HS-27A (cell line): ENCODE measurements at places on chromosomes 3 and 15.

GRCh38 chr3:22101351-22101750, 350.3 kb upstream of the ZNF385D start:
- no peak for DNase-seq

GRCh38 chr15:58548308-58549012, 116.7 kb downstream of the LIPC start:
- no peak for DNase-seq

DNA sequence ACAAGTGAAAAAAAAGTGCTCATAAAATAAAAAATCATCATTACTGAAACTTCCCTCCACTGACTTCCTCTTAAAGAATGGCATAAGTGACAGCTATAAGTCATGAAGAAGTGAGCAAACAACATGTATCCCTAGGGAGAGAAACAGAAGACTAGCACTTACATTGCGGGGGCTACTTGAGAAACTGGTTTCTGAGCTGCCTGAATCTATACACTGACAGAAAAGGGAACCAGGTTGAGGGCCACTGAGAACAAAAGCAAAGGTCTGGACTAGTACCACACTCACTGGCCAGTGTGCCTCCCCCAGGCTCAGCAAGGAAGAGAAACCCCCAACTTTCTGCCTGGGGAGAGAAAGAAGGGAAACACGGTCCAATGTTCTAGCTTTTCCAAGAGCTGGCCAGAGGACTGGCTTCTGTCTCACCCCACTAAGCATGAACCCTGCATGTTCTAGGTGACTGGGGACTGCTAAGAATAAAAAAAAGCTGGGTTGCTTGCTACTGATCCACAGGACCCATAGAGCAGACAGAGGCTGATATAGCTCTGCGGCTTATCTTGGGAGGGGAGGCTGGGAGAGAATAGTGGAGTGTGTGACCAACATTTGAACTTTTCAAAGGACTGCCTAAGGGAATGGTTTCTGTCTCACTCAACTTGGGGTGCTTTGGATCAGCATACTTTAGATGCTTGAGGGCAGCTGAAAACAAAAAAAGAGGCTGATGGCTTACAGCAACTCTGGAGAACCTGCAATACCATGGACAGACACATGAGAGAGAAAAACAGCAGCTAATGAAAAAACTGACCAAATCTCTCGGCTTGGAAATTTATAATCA, 8.1 kb downstream of the RAD18 start:
- no peak for DNase-seq

GRCh38 chr3:175246766-175247165, 387.6 kb downstream of the NAALADL2 start:
- no peak for DNase-seq

GRCh38 chr3:157491136-157491535, 12.1 kb downstream of the VEPH1 start:
- no peak for DNase-seq

- no peak for DNase-seq
Measured at GRCh38 chr3:120743556-120744195, 1.1 kb downstream of the GTF2E1 start.

DNA sequence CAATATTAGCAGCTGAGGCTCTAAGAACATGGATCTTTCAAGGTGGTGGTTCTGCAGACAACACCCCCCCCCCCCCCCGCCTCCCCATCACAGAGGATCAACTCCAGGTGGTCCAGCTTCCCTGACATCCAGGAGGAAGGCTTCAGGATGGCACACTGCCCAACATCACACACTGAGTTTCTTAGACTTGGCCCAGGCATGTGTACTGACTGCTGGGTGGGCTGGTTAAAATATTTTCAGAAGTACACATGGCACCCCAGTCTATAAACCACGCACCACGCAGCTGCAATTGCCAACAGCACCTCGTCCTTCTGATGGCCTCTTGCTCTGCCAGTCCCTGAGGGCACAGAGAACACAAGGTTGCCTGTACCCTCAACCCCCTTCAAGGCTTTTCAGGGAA, 22.1 kb downstream of the SRPRB start:
- no peak for DNase-seq

GRCh38 chr3:45071075-45071474, 45.0 kb downstream of the CLEC3B start:
- no peak for DNase-seq

DNA sequence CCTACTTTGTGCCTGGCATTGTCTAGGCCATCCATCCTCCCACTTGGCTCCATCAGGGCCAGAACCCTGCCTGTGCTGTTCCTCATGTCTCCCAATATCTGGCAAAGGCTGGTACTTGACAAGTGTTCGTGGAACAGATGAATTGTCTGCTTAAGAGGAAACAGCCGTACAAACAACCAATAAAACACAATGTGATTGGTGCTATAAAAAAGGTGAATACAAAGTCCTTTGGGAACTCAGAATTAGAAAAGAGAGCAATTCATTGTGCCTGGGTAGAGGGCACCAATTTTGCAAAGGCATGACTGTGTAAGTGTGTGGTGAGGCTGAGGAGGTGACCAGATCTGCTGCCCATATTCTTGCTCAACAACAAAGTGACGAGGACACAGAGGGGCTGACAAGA, 164.5 kb upstream of the PPP2R3A start:
- DNase-seq, result no peak

DNA sequence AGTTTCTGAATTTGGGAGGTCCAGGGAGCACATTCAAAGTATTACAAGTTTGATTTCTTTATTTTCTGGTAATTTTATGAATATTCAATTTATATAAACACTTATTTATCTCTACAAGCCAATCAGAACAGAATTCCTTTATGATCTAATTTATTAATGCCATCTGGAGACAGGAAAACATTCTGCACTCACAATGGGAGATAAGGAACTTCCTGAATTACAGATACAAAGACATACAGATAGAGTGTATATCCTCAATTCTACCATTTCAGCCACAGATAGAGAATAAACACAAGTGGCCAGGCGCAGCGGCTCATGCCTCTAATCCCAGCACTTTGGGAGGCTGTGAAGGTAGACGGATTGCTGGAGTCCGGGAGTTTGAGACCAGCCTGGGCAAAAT, 86.0 kb downstream of the IQCH start:
- DNase-seq, result no peak

- DNase-seq, result no peak
Measured at GRCh38 chr15:39460748-39461147, 120.1 kb upstream of the THBS1 start.

- peak; percentile 68 for DNase-seq
Measured at GRCh38 chr15:57527382-57528091, 64.2 kb upstream of the MYZAP start.

DNA sequence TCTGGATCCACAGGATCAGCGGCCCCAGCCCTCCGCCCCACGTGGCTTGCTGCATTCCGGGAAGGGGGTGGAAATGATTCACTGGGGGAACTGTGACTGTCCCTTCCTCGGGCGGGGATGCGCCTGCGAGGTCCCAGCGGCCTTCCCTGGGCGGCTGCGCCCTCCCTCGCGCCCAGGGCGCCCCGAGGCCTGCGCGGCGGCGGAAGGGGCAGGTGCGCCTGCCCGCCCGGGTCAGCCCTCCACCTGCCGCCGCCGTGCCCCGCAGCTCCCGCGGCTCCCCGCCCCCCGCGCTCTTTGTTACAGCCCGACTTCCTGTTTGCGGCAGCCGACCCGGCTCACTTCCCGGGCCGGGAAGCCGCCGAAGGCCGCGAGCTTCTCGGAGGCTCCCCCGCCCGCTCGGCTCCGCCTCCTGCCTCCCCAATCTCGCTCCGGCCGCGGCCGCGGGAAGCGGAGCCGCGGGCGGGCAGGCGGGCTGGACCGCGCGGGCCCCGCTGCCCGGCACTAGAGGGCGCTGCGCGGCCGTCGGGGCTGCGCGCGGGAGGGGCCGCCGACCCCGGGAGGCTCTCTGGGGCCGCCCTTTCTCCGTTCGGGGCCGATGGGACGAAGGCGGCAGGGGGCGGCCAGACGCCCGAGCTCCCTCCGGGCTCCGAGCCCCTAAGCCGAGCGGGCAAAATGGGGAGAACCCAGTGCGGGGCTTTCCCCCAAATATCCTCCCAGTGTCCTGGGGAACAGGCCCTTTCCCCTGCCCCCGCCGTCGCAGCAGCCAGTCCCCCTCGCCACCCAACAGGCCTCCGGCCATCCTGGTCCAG, 11.5 kb upstream of the CHAC1 start:
- peak; percentile 46 for DNase-seq

DNA sequence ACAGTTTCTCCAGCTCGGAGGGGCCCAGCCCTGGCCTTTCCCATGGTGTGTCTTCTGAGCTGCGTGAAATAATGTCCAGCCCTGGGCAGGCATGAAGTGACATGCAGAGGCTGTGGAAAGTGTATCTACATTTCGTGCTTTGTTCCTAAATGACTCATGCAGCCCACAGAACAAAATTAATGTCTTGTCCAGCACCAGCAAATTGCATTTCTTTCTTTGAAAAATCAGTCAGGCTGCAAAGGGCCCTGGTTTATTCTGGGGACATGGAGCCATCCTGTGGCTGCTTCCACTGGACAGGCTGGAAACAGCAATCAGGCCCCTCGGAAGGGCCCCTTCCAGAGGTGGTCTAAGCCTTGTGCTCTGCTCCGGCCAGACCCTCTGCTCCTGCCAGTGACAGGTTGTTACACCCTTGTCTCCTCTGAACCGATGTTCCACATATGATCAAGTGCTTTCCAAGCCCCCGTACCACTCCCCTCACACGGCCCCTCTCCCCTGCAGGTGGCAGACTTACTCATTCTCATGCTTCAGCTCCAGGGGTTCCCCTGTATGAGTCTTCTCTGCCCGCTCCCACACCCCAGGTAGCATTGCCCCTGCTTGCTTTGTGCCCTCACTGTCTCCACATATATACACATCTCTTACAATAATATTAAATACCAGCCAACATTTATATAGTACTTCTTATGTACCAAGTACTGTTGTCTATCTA, 33.7 kb downstream of the CRYGS start:
- DNase-seq, result no peak

DNA sequence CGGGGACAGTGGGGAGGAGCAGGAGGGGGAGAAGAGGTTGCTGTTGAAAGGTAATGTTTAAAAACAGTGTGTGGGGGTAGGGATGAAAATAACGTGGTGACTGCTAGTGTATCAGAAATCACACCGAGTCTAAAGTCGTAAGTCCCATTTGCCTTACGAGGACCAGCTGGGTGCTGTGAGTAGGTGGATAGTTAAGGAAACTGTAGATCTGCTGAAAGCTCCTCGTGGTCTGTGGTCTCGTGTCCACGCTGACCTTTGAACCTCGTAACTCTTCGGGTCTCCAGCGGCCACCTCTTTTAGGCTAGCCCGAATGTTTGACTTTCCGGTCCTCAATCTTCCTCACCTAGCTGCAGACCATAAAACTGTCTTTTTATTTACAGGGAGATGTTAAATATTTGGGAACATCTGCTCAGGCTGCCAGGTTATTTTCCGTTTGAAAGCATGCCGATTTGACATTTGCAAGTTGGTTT, 29.3 kb upstream of the ST3GAL6 start:
- DNase-seq, result no peak

DNA sequence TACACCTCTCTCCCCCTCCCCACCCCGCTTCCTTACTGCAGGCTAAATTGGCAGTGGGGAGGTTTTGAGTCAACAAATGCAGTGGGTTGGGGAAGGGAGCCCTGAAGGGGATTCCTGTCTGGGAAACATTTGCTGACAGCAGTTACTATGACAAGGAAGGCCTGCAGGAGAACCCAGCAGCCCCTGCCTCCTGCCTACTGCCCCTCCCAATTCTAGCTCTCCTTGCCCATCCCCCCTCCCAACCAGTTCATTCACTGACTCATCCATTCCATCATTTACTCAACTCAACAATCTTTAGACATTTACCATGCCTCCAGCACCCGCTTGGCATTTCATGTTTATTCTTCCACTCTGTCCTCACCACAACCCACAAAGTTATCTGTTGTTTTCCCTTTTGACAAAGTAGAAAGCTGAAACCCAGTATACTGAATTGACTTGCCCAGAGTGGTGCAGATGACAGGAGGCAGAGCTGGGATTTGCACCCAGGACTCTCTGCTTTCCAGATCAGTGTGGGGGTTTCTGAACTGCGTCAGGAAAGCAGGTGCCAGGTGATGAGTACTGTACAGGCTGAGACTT, 75.0 kb downstream of the MAGEF1 start:
- peak; percentile 14 for DNase-seq

DNA sequence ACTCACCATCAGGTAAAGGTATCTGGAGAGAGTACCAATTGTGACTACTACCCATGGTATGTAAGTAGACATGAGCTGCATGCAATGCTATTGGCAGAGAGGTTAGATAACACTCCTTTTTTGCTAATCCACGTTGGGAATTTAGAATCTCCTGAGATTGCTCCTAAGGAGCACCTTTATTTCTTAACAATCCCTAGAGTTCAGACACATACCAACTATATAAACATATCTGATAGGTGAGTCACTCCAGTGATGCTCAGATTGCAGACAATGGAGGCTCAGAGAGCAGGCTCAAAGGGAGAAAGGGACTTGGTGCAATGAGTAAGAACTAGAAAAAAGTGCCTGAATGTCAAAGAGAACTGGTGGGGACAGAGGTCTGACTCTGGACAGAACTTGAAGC, 47.0 kb upstream of the LRRFIP2 start:
- peak; percentile 52 for DNase-seq
